Progenitor cell of endocrine pancreas (in vitro differentiated cells): ENCODE measurements at places on chromosomes 6 and 20. TPM values are rescaled to one million over a fixed set of nuclear protein-coding genes. Genes with fewer than 3 reads are reported as not detected.

CLPSL2 gene
- not detected in 2 replicates for total RNA-seq

MAP1LC3A gene
- total RNA-seq: 43.8 and 52.8 TPM in 2 replicates

TSBP1 gene
- not detected in 2 replicates for total RNA-seq

LAMA5 gene
- 248 and 252 TPM in 2 replicates for total RNA-seq

F13A1 gene
- 0.24 and 0.31 TPM in 2 replicates for total RNA-seq

PPIL6 gene
- 7.0 and 7.9 TPM in 2 replicates for total RNA-seq

SMIM8 gene
- total RNA-seq: 16.1 and 16.8 TPM in 2 replicates

NPEPL1 gene
- 55.4 and 56.3 TPM in 2 replicates for total RNA-seq

RAE1 gene
- 44.6 and 47.3 TPM in 2 replicates for total RNA-seq

MLN gene
- not detected in 2 replicates for total RNA-seq
